Fibroblast of villous mesenchyme (primary cell): ENCODE measurements at places on chromosomes 4 and X. TPM values are rescaled to one million over a fixed set of nuclear protein-coding genes. Genes with fewer than 3 reads are reported as not detected.

Gene CHRDL1
- total RNA-seq = under 0.01 TPM in 2 replicates

Gene TMEM156
- total RNA-seq = under 0.01 TPM in 1 of 2 replicates, not detected in the other

Gene MAGEA2
- not detected in 2 replicates for total RNA-seq

Gene SSX2
- total RNA-seq = not detected in 2 replicates
